Thyroid gland (tissue), 4 donors: ENCODE measurements at places on chromosomes 4 and X. TPM values are rescaled to one million over a fixed set of nuclear protein-coding genes. Genes with fewer than 3 reads are reported as not detected.

ALG13 gene
- 81.8 TPM for total RNA-seq

GRCh38 chr4:126046081-126046614 lies 731.4 kb downstream of the FAT4 start:
- H3K4me1 ChIP-seq = no peaks in the 10 kb centered on the region
- no peak overlapping the region for H3K4me3 ChIP-seq
- H3K27ac ChIP-seq = no peak overlapping the region

- no peak overlapping the region for H3K27ac ChIP-seq
- no peak overlapping the region for H3K4me3 ChIP-seq
- no peaks in the 10 kb centered on the region for H3K36me3 ChIP-seq
- no peak for DNase-seq
These were observed 61.1 kb upstream of the STS start for GRCh38 chrX:7086384-7086783.

- no peak overlapping the region for H3K27ac ChIP-seq
- no peak overlapping the region for H3K4me3 ChIP-seq
- no peaks in the 10 kb centered on the region for H3K27me3 ChIP-seq
- no peaks in the 10 kb centered on the region for H3K36me3 ChIP-seq
These were observed 726.4 kb upstream of the MAGEB2 start for GRCh38 chrX:29488919-29489318.

- H3K4me3 ChIP-seq = no peak overlapping the region
These were observed 78.9 kb upstream of the UNC5C start for GRCh38 chr4:95627709-95628108.

ADGRG2 gene
- 4.3 TPM for total RNA-seq

DRD5 gene
- not detected for total RNA-seq

DNA sequence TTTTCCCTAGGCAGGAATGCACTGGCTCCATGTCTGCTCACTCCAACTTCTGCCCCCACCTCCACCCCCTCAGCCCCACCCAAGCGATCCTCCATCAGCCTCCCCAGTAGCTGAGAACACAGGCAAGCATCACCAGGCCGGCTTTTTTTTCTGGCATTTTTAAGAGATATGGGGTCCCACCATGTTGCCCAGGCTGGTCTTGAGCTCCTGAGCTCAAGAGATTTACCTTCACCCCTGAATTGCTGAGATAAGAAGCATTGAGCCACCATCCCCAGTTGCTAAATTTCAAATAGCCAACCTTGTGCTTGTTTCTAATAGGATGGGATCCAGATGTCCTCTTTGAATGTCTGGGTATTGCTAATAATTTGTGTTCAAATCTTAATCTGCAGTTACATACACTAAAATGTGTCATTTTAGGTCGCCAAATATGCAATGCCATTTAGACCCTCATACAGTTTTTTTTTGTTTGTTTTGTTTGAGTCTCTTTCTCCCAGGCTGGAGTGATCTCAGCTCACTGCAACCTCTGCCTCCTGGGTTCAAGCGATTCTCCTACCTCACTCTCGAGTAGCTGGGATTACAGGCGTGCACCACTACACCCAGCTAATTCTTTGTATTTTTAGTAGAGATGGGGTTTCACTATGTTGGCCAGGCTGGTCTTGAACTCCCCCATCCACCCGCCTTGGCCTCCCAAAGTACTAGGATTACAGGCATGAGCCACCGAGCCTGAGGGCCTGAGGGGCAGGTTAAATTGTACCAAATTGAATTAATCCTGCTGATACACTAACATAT lies 8.8 kb downstream of the LARP7 start:
- peaks cover 39% of the 10 kb centered on the region for H3K36me3 ChIP-seq
- H3K27me3 ChIP-seq = no peaks in the 10 kb centered on the region
- DNase-seq = no peak

GRCh38 chr4:105558277-105558676 lies 5.9 kb downstream of the ARHGEF38 start:
- no peaks in the 10 kb centered on the region for H3K27me3 ChIP-seq
- H3K4me3 ChIP-seq = no peak overlapping the region
- H3K36me3 ChIP-seq = no peaks in the 10 kb centered on the region
- no peak overlapping the region for H3K27ac ChIP-seq
- no peak for DNase-seq
- peaks cover 19% of the 10 kb centered on the region for H3K4me1 ChIP-seq

- no peak overlapping the region for H3K27ac ChIP-seq
- no peak for DNase-seq
These were observed 975.9 kb downstream of the STIM2 start for GRCh38 chr4:27836523-27836922.

DNA sequence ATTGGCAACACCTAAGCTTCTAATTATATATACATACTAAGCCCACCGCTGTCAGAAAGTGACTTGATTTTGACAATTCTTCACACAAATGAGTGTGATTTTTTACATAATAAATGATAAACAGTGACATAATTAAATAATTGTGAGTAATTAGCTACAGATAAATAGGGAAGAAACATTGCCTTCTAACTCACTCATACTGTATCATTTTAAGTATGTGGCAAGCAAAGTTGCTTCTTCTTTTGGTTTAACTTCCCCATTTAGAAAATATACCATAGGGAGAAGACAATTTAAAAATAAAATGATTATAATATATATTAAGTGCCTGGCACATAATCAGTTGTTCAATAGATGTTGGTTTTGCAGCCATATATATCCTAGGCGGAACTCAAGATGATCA lies 644.2 kb downstream of the FSTL5 start:
- no peaks in the 10 kb centered on the region for H3K36me3 ChIP-seq
- no peak overlapping the region for H3K4me3 ChIP-seq
- no peak overlapping the region for H3K27ac ChIP-seq
- no peak for DNase-seq
- no peaks in the 10 kb centered on the region for H3K27me3 ChIP-seq
- no peaks in the 10 kb centered on the region for H3K4me1 ChIP-seq

DGKK gene
- total RNA-seq = not detected

DNA sequence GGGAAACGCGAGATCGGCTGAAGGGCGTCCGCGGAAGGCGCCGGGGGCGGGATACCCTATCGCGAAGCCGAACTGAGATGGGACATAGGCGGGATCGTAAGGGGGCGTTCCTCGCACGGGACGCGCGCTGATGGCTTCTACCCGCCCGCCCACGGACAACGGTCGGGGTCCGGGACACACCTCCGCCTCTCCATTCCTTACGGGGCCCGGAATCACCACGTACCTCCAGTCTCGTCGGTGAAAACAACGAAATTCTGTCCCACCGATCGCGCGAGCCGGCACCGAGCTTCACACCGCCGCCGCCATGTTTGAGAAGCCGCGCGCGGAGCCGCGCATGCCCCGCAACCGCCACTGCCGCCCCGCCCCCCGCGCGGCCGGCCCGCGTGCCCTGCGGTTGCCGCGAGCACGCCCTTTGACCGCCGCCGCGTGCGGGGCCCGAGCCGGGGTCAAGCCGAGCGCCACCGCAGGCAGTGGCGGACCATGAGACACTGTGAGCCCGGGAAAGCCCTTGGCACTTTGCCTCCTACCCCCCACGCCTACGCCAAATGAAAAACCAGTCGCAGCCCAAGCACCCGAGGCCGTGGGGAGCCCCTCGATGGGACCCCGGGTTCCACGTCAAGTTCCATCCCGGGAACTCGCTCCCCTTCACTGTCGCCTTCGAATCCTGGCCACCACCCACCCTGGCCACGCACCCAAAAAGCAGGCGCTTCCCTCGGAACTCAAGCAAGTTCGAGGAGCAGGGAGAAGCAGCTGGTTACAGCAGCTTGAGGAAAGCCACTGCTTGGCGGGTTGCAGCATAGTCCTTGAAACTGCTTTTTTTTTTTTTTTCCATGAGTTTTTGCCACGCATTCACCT lies at the start of gene SCML2:
SCML2 (minus strand) TSS at position 320 of the 855 bp plus-strand sequence. CDS start 20,617 bp downstream, outside the sequence.
- no peaks in the 10 kb centered on the region for H3K27me3 ChIP-seq
- H3K4me1 ChIP-seq = no peaks in the 10 kb centered on the region
- peak; percentile 30 for DNase-seq
- no peak within 1 kb of the TSS for H3K4me3 ChIP-seq
- peak within 1 kb of the TSS; percentile 38 for H3K27ac ChIP-seq

FGG gene
- total RNA-seq = not detected

- H3K36me3 ChIP-seq = no peaks in the 10 kb centered on the region
- peak within 1 kb of the TSS; percentile 62 for H3K4me3 ChIP-seq
- H3K4me1 ChIP-seq = peaks cover 19% of the 10 kb centered on the region
- DNase-seq = peak; percentile 73
- peak within 1 kb of the TSS; percentile 100 for H3K27ac ChIP-seq
These were observed at the start of gene ANXA3 for GRCh38 chr4:78551420-78552351. Gene ANXA3 (plus strand): TSS chr4:78551770. CDS start chr4:78554474, 2,704 bp downstream.

DNA sequence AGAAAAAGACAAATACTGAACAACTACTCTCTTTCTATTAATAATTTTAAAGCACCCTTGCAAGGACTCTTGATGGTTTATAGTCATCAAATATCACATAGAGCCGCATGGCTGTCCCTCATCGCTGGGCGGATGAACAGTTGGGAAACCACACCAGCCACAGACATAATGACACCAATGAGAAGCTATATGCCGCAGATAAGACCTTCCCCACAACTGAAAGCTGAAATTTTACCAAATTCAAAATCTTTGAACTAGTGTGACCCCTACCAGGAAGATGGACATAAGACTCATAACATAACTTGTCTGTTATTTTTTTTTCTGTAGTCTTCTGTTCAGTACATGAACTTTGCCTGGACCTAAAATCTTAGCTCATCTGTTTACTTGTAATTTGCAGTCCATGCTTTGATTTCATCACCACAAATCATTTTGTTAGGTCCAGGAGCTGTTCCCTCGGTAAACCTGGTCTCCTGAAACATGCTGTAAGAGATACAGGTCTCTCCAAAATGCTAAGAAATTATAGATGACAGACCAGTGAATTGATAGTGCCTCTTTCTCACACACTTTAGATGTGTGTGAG lies 157.3 kb upstream of the RAPGEF2 start:
- no peaks in the 10 kb centered on the region for H3K4me1 ChIP-seq
- DNase-seq = no peak
- H3K4me3 ChIP-seq = no peak overlapping the region
- no peak overlapping the region for H3K27ac ChIP-seq

- peaks cover 61% of the 10 kb centered on the region for H3K27me3 ChIP-seq
- H3K36me3 ChIP-seq = no peaks in the 10 kb centered on the region
- no peak overlapping the region for H3K27ac ChIP-seq
- no peak for DNase-seq
These were observed 2.8 kb downstream of the ARX start for GRCh38 chrX:25012793-25013631.

DNA sequence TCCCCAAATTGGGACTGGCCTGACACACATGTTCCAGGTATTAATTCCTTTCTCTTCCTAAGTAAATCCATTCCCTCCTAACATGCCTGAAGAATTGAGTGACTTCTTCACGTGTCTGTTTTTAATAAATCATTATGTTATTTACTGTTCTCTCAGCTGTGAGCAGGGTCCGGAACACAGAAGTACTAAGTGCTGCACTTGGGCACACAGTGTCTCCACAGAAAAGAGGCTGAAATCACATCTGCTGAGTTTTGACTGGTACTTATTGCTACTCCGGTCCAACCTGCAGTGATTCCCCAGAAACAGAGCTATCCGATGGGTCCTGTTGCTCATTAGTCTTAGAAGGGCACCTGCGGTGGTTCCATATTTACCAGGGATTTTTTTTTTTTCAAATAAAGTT lies 202.6 kb downstream of the RBM46 start:
- no peaks in the 10 kb centered on the region for H3K4me1 ChIP-seq
- H3K27ac ChIP-seq = no peak overlapping the region
- DNase-seq = no peak
- H3K36me3 ChIP-seq = no peaks in the 10 kb centered on the region
- H3K4me3 ChIP-seq = no peak overlapping the region

DNA sequence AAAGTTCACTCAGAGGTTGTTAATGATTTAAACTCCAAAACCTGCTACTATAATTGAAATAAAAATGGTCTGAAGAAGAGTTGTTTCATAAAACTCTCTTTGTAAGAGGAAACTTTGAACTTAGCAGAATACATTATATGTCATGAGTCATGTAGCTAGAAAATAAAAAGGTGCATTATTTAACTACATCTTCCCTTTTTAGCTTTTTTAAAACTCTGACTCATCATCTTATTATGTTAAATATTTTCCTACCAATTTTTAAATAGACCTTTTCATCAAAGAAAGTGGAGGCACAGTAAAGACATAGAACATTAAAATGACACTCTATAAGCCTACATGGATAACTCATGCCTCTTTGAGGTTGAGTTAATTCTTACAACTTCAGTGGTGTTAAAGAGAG lies 1.2 kb upstream of the ZNF827 start:
- no peak overlapping the region for H3K4me3 ChIP-seq
- no peaks in the 10 kb centered on the region for H3K27me3 ChIP-seq

PIR gene
- 70.2 TPM for total RNA-seq

GRCh38 chrX:87272491-87272890 lies 245.1 kb upstream of the KLHL4 start:
- no peak overlapping the region for H3K27ac ChIP-seq
- no peak for DNase-seq
- no peaks in the 10 kb centered on the region for H3K27me3 ChIP-seq
- no peaks in the 10 kb centered on the region for H3K4me1 ChIP-seq

DNA sequence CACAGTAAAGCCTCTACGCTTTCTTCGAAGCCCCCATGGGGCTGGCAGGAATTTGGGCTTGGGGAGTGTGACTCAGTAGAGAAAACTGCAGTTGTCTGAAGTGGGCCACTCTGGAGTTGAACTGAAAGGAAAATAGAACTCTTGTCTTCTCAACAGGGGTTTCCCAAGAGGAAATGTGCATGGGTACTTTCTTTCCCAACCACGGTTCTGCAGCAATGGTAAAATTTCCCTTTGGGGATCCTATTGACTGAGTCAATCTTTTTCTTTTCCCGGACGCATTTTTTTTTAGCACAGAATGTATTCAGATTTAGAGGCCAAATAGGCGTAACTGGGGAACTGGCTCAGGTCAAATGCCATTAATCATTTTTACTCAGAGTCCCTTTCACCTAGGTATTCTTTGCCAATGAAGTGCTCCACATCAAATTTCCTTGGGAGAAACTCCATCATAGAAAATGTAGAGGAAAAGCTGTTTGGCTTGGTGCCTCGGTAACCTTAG lies 269.3 kb downstream of the STIM2 start:
- no peaks in the 10 kb centered on the region for H3K36me3 ChIP-seq
- no peak overlapping the region for H3K4me3 ChIP-seq
- no peak for DNase-seq
- H3K27me3 ChIP-seq = no peaks in the 10 kb centered on the region
- H3K4me1 ChIP-seq = no peaks in the 10 kb centered on the region
- no peak overlapping the region for H3K27ac ChIP-seq

DNA sequence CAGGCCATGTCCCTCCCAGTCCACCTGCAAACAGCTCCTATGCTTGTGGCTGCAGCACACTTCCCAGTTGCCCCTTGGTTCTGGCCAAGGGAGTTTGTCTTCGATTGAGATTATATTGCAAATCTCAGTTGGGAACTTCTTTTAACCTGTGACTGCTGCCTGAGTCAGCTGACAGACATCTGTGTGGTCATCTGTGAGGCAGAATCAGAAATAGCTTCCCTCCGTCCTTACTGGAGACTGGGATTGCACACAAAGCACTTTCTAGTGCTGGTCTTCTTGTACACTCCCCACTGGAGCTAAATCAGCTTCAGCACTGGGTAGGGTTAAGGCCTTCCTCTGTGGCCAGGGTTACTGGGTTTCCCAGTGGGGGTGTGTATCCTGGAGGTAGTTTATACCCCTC lies 34.3 kb downstream of the ZNF330 start:
- no peak overlapping the region for H3K27ac ChIP-seq
- H3K4me1 ChIP-seq = peaks cover 3% of the 10 kb centered on the region
- H3K36me3 ChIP-seq = no peaks in the 10 kb centered on the region
- no peak for DNase-seq
- H3K4me3 ChIP-seq = no peak overlapping the region
